ENCODE measurements at places on chromosomes 3 and 15.

- peak; percentile 64 for DNase-seq
Observed at GRCh38 chr15:64067564-64068030, 21.3 kb upstream of the DAPK2 start.

DNA sequence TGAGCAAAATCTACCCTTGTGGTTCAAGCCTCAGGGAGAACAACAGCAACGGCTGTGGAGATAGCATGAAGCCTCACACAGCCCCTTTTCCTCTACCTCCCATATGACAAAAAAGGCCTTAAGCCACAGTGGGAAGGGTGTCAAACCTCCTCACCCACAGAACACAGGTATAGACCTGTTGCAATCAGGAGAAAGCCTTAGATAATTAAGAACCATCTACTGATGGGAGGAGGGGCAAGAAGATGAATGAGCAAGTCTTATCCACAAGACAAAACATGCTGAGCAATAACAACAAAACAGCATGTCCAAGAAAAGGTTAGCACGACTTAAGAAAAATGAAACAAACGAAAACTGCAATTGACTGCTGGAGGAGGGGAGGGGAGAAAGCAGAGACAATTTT, 272.9 kb upstream of the BCHE start:
- no peak for DNase-seq

- no peak for DNase-seq
Observed at GRCh38 chr3:136070334-136070733, 104.8 kb downstream of the PPP2R3A start.

DNA sequence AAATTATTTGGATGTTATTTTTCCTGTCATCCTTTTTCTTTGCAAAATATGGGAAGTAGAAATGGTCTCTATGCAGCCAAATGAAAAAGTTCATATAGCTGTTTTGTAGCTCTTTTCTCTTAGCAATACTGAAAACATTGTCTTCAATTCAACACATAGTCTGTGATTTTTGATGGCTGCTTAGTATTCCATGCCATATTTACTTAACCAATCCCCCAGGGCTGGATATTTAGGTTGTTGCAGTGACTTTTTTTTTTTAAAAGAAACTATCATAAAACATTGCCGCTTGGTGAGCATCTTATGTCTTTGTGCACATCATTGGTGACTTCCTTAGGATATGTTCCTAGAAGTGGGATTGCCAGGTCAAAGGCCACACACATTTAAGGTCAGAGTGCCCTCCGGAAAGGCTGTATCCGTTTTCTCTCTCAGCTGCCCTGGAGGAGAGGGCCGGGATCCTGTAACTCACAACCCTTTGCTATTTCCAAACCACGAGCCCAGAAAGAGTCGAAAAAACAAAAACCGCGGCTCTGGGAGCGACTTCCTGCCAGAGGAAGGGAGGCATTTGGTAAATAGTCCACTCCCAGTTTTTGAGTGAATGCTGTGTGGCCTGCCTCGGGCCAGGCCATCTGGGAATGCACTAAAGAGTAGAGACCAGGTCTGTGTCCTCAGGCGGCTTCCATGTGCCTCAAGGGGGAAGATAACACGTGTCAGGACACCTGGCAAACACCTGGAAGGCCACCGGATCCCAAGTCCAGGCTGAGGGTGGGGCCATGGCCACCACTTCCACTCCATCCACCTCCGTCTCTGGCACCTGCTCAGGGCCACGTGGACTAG, 41.9 kb downstream of the SMAD6 start:
- no peak for DNase-seq

- no peak for DNase-seq
Observed at GRCh38 chr3:182220471-182220870, 508.7 kb downstream of the SOX2 start.

GRCh38 chr3:159668990-159669476, 319.6 kb upstream of the IL12A start:
- no peak for DNase-seq

GRCh38 chr3:163538387-163538786, 1539.9 kb downstream of the SI start:
- no peak for DNase-seq
